ENCODE measurements at places on chromosomes 4 and X. TPM values are rescaled to one million over a fixed set of nuclear protein-coding genes. Genes with fewer than 3 reads are reported as not detected.

CFAP299 gene
- not detected for total RNA-seq

- ATAC-seq: no peak
These were observed 83.4 kb upstream of the COX18 start for GRCh38 chr4:73152893-73153292.

NPY2R gene
- not detected for total RNA-seq

DNA sequence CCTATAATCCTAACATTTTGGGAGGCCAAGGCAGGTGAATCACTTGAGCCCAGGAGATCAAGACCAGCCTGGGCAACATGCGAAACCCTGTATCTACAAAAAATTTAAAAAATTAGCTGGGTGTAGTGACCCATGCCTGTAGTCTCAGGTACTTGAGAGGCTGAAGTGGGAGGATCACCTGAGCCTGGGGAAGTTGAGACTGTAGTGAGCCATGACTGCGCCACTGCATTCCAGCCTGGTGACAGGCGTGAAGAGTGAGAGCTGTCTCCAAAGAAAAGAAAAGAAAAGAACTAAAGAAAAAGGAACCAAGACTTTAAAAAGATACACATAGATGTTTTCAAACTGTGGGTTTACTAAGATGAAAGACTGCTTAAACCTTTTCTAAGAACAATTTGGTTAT, 129.0 kb downstream of the SPCS3 start:
- ATAC-seq: no peak

DNA sequence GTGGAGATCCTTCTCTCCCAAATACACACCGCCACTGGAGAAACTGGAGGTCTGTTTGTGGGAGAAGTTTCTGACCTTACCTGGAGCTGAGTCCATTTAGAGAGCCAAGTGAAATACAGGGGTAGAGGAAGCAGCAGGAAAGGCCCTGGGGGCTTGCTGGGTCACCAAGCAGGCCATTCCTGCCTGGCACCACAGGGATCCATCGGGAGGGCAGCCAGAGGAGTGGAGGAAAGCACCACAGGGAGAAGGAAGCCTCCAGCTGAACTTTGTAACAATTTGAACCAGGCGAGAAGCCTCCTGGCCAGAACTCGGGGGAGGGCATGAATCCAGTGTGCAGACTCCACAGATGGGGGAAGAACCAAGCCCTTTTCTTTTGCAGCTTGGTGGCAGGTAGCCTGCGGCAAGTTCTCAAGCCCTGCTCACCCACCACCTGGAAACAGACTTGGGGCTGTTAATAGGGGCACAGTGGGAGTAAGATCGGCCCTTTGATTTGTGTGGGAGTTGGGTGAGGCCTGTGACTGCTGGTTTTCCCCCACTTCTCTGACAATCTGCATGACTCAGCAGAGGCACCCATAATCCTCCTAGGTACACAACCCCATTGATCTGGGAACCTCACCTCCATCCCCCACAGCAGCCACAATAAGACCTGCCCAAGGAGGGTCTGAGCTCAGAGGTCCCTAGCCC, 94.6 kb downstream of the IRS4 start:
- ATAC-seq: no peak

- ATAC-seq: no peak
These were observed 68.7 kb upstream of the WWC2 start for GRCh38 chr4:183030309-183030708.

DNA sequence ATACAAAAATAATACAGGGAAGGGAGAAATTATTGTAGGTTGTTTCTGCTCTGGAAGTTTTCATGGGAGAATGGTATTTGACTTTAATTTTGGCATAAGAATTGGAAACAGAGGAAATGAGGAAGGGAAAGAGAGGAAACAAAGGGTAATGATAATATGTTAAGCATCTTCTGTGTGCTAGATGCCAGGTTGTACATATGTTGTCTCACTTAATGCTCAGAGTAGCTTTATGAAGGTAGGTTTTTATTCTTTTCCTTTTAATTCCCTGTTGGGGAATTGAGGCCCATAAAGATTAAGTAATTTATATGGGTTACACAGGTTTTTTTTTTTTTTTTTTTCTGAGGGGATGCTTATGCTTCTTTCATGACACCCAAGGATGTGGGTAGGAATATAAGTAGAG, 19.2 kb downstream of the BLTP1 start:
- ATAC-seq: no peak

SOX3 gene
- total RNA-seq: not detected

CCDC110 gene
- 1.8 TPM for total RNA-seq

CDKL2 gene
- 5.6 TPM for total RNA-seq

KLHL34 gene
- 0.67 TPM for total RNA-seq

- no peak for ATAC-seq
These were observed 18.0 kb upstream of the MND1 start for GRCh38 chr4:153326513-153326912.

Measured in gastroesophageal sphincter (tissue), 4 donors.